ENCODE measurements at places on chromosomes 3 and 15.

- DNase-seq, result no peak
Measured at GRCh38 chr3:174220775-174221554, 638.2 kb upstream of the NAALADL2 start.

DNA sequence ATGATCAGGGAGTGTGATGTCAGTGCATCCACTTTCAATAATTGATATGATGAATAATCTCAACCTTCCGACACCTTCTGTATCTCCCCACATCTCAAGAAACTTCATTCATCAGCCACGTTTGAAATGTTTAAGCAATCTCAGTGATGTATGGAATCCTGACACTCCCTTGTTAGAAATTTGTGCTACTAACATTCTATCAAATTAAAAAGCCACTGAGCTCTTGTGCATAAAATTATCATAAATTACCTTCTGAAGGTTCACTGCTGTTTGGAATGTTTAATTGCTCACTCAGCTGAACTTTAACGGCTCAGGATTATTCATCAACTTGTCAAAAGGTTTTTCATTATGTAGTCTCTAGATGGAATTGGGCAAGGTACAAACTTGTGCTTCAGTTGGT, 108.4 kb upstream of the DPH6 start:
- DNase-seq, result no peak

DNA sequence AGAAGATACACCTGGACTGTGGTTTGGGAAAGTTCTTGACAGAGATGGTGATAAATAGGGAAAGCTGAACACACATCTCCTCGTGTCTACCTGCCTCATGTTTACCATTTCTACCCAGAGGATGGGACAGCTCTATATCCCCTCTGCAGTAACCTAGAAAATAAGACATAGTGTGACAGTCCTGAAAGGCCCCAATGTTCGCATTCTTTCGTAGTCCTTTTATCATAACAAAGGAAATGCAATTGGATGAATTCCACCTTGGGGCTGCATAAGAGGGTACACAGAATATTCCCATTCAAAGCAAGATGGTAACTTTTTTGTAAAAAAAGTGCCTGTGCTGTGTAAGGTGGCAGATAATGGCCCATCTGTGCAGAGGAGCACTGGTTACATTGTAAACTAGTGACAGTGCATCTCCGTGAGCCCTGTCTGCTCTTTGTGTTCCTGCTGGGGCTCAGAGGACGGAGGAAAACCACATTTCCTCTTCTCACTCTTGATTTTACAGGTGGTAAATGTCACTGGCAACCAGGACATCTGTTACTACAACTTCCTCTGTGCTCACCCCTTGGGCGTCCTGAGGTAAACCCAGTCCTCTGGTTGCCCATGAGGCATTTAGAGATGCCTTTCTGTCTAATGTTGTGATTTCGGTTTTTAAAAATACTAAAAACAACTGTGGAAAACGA, 74.3 kb downstream of the SIDT1 start:
- peak; percentile 71 for DNase-seq

DNA sequence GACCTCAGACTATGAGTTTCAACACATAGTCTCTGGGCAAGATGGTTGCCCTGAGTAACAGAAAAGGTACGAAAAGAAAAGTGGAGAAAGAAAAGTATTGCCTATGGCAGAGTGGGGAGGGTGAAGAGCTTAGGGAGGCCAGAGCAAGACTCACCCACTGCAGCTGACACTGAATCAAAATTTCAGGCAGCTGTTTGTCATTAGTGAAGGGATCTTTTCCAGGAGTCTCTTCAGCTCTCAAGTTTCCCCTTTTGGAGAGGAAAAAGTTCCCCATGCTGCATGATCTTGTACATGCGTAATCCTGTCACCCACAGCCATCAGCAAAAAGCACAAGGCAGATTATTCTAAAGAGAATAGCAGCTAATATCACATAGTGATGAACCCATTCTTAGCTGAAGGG, 616.9 kb upstream of the GBE1 start:
- no peak for DNase-seq

DNA sequence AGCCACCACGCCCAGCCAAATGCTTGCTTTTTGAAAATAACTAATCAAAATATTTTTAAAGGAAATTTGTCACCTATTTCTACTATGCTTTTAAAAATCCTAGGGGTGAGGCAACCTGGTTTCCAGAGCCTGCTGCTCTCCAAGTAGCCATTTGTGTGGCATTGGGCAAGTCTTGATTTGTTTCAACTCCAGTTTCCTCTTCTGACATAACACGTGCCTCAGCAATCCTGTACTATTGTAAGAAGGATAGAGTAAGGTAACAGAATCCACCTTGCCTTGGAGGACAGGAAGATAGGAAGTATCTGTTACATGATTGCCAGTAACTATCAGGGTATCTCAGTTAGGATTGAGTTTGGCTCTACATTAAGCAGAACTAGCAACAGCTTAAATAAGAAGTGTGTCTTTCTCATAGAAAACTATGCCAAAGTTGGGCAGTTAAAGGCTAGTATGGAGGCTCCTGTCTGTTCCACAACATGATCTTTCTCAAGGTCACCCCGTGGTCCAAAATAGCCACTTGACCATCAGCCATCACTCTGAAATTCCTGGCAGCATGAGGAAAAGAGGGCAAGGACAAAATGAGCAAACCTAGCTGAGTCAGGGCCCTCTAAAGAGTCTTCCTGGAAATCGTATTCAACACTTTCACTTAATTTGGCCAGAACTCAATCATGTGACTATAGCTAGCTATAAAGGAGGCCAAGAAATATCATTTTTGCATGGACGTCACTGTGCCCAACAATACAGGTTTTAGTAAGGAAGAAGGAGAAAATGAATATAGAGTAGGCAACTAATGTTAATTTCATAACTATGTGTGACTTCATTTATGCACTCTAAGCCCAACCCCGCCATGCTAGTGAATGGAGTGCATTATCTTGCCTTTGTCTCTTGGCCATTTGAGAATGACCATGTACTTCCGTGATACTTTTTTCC, 66.1 kb downstream of the HMG20A start:
- DNase-seq, result no peak

DNA sequence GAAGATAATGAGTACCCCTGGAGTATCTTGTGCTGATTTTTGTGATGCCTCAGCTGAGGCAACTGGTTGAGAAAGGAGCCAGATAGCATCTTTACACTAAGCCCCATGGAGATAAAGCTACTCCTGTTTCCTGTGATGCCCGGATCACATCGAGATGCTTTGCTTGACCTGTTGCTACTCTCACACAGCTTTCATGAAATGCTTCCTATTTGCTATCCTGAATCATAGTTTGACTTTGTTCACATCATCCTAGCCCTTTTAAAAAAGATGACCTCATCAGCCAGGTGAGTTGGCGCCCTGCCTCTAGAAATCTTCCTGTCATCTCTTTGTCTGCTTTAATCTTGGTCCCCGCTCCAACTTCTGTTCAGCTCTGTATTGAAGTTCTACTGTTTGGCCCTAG, 409.6 kb upstream of the TBL1XR1 start:
- no peak for DNase-seq

GRCh38 chr3:26515351-26515750, 107.2 kb upstream of the LRRC3B start:
- no peak for DNase-seq

DNA sequence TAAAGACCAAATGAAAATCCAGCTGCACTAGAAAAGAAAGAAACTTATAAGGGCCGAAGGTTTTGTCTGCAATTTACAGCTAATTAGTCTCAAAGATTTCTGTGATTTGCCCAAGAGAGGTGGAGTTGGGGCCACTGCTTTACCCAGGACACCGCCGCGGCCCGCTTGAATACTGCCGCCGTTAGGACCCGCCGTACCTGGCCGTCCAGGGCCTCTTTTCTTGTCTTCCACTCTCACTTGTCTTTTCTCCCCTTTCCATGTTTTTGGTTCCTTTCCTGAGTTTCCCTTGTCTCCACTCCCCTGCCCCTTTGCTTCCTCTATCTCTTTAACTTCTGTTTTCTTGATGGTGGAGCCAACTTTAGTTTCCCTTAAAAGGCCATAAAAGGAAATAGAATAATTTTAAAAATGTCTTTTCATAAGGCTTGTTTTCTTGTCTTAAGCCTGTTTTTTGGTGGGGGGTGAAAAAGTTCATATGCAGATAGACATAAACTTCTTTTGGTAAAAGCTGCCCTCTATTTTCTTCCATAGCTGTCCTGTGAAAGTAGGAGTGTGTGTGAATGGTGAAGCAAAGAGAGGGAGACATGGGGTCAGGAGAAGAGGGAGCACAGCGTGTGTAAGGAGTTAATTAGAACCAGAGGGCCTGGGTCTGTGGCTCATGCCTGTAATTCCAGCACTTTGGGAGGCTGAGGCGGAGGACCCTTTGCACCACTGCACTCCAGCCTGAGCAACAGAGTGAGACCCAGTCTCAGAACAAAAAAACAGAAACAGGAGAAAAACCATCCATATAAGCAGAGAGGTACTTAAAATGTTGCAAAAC, 16.0 kb upstream of the CCNL1 start:
- peak; percentile 25 for DNase-seq

GRCh38 chr3:27486336-27486735, 2.2 kb upstream of the SLC4A7 start:
- no peak for DNase-seq

DNA sequence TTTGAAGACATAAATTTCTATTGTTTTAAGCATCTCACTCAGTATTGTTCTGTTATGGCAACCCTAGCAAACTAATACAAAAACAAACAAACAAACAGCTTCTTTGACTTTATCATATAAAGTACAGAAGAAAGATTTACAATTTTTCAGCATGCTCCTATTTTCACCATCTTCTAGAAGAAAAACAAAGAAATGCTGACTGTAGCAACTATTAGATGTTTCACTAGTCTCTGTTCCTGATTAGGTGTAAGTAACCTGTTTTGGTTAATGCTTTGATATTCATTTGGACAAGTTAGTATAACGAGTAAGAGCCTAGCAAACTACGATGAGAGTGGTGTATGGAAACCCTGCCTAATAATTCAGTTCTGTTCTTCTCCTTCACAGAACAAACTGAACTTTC, 478.5 kb downstream of the NAALADL2 start:
- DNase-seq, result no peak

- DNase-seq, result no peak
Measured at GRCh38 chr15:82890995-82891390, 61.5 kb downstream of the HOMER2 start.

GRCh38 chr3:32470362-32470761, 32.3 kb downstream of the CMTM6 start:
- DNase-seq, result no peak

- DNase-seq, result no peak
Measured at GRCh38 chr3:112200317-112200666, 67.2 kb upstream of the GCSAM start.

DNA sequence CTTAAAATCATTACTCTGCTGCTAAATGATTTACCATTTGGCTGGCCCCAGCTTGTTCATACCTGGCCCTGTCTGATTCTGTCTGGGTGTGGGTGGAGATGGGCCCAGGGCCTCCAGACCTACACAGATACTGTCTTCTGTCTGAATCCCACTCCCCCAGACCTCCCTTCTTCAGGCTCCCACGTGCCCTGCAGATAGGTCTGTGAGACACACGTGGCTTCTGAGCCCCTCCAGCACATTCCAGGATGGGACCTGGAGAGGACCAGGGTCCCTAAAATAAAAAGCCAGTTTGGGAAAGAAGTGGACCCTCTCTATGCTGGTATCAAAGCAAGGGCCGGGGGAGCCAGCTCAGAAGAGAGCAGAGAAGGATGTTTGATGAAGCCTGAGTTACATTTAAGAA, 14.6 kb upstream of the CEMIP start:
- DNase-seq, result no peak

- DNase-seq, result no peak
Measured at GRCh38 chr3:51802106-51802703, 23.2 kb upstream of the IQCF6 start.

DNA sequence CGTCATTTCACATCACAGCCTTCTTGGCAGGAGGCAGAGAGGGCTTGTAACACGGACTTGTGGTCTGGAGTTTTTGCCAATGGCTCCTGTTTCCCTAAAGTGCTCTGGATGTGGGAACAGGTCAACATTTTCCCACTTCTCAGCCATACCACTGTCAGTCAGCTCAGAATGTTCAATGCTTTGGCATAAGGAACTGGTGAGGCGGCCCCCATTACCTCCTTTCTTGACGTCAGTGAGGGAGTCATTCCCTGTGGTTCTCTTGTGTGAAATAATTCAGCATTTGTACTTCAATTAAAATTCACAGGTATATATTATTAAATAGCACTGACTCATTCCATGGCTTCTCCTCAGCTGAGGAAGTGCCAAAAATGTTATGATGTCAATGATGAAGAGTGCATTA, 167.1 kb downstream of the P3H2 start:
- DNase-seq, result no peak

- DNase-seq, result no peak
Measured at GRCh38 chr3:183239046-183239445, 14.0 kb upstream of the B3GNT5 start.

- peak; percentile 40 for DNase-seq
Measured at GRCh38 chr15:78808550-78808949, 2.7 kb downstream of the ADAMTS7 start.

- DNase-seq, result no peak
Measured at GRCh38 chr3:17469954-17470353, 272.5 kb downstream of the TBC1D5 start.

DNA sequence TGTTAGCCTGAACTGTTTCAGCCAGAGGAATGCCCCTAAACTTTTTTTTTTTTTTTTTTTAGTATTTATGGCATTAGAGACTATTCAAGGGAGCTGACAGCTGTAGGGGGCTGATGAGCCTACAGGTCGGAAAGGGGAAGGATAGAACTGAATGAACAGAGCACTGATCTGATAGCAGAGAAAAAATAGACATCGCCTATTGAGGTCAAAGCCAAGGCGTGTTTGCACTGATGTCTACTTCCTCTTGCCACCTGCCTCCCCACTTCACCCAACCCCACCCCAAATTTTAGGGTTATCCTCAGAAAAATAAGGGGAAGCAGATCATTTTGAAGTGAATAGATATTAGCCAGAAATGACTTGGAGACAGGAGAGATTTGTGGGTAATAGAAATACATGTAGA, 3.0 kb upstream of the ZMAT3 start:
- DNase-seq, result no peak

GRCh38 chr3:70640481-70640880, 328.0 kb upstream of the MDFIC2 start:
- DNase-seq, result no peak

DNA sequence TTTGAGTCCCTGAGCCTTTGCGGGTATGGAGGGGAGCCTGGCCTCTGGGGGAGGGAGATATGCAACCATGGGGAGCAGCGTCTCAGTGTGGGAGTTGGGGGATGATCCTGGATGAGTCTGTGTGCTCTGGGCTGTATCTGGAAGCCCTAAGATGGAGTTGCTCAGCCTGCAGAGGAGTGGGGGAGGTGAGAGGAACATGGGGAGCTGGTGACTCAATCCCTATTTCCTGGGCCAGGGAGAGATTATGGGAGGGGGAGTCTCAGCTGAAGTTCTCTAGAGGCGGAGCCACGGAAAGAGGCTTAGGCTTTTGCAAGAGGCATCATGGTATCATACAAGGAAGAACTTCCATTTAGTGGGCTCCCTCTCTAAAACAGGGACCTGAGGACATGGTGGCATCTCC, 59.5 kb upstream of the TMEM115 start:
- no peak for DNase-seq

DNA sequence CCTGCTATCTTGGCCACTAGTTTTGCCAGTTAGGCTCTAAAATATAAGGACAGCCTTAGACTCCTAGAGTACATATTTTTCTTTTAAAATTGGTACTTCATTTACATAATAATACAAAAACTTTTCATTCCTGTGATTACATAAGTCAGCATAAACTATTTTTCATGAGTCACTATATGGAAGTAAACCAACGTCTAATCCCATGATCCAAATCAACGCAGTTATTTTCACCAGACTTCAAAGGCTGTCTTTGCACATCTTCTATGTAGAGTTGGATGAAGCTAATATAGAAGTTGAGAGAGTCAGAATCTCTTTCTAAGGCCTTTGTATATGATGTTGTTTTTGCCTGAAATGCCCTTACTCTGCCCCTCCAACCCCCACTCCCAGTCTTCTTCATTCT, 7.6 kb upstream of the MFSD1 start:
- no peak for DNase-seq
